ENCODE measurements at places on chromosomes 5 and 9.
A peak's percentile ranks its signal among the peaks of the same experiment; 100 is the strongest.

DNA sequence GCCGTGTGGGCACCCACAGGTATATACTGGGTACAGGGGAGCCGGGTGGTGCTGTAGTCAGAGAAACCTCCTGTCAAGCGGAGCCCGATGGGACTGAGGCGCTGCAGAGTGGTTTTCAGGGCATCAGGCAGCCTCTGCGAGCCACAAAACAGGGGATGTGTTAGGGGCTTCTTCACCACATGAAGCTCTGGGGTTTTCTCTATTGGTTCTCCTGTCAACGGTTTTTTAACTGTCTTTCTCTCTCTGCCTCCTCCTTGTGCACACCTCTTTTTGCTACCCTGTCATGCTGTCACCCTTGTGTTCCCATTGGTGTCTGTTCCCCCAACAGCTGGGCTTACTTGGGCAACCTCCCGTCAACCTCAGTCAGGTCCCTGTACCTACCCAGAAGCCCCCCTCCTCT lies 19.9 kb downstream of the RALGPS1 start:
- no peak for DNase-seq

DNA sequence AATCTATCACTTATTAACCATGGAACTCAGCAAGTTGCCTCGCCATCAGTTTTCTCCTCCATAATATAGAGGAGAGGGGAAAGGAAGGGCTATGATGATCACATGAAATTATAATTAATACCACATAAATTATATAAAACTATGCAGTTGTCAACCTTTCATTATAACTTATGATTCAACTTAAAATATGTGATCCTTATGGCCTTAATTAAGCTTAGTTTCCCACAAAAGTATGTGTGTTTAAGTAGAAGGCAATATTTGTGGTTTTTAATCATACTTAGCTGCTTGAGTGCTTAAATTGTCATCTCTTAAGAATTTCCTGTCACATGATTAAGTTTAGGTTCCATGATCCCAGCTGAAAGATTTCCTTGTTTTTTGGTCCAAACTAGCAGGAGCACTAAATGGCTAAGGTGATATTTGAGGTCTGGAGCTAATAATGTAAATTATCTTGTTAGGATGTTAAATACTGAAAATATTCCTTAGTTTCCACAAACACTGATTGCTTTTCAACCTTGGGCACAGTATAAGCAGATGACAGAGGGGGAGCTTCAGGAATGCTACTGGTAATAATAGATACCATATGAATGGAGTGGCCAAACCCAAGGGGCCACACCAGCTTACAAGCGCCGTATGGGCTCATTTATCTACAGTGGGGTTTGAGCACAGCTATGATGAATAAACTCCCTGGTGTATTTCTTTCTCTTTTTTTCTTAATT lies 26.4 kb upstream of the F2R start:
- no peak for DNase-seq

DNA sequence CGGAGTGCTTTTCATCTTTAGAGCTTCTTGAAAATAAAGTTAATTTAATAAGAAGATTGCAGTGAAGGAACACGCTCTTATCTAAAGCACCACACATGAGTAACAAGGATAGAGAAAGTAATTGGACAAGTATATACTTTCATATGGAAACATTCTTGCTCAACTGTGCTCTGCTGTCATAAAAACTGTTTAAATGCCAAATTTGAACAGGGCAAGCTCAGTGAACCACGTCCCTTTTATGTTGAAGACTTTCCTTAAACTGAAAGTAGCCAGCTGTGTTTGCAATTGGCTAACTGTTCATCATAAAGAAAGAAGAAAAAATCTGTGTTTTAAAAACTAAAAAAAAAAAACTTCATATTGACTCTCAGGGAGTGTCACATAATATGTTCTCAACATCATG lies 1610.7 kb upstream of the C9orf72 start:
- no peak for DNase-seq

GRCh38 chr9:21030389-21031035 lies 928 bp downstream of the HACD4 start:
- no peak for DNase-seq

GRCh38 chr5:21254161-21254560 lies 1266.2 kb upstream of the CDH18 start:
- DNase-seq: no peak

DNA sequence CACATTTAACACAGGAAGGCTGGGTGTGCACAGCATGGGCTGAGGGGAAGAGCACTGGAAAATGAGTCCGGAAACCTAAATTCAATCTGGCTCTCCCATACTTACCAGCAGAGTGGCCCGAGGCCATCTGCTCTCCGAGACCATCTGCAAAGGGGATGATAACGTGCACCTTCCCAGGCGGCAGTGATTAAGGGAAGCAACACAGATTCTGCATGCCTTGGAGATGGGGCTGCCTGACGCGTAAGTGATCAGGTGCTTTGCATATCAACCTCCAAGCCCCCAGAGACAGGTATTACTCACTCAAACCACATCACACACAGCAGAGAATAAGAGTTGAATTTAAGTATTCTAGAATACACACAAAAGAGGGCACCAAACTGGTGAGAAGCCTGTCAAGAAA lies 9.1 kb downstream of the EPB41L4B start:
- no peak for DNase-seq

DNA sequence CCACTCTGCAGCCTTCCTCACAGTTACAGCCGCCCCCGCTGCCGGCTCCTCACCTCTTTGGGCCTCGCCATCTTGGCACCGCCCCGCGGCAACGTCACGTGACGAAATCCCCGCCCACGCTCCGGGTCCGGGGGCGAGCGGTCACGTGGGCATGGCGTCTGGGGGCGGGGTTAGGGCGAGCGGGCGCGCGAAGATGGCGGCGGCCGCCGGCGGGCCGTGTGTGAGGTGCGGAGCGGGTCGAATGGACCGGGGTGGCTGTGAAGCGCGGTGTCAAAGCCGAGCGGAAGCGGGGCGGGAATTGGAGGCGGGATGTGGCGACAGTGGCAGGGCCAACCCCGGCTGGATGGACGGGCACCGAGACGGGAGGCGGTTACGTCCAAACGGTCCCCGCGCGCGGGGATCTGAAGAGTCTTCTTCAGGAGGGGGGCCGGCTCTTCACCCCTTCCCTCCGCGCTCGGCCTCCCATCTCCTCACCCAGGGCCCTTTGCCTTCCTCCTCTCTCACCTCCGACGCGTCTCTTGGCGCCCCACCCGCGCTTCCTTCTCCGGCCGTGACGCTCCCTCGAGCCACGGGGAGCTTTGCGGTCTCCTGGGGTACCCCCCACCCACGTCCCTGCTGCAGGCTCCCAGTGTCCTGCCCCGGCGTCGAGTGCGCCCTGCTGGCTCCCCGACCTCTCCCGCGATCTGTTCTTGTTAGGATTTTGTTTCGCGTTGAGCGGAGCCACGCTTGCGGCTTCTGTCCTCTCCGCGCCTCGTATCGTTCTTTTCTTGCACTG lies at the start of the genes DOLK and NUP188:
TSS of gene DOLK (minus strand) at position 77 of the 775 bp plus-strand sequence. CDS start 300 bp downstream, outside the sequence.
TSS of gene NUP188 (plus strand) at position 173 of the 775 bp plus-strand sequence. CDS start at position 194, 21 bp downstream.
- peak; percentile 100 for DNase-seq

DNA sequence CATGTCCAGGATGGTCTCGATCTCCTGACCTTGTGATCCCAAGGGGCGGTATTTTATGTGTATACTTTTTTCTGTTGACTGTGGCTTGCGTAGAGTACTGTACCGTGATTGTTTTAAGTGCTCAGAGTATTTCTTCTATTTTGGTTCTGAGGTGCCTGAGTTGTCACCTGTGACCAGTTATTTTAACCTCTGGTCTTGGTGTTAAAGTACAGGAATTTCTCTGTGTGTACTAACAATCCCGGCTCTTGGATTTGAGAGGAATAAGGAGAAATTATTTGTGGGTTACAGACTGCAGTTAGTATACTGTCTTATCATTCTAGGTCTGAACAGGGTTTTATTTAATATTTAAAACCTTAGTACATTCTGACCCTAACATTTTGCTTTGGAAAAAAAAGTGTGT lies 2.0 kb downstream of the ANKHD1 start:
- no peak for DNase-seq

DNA sequence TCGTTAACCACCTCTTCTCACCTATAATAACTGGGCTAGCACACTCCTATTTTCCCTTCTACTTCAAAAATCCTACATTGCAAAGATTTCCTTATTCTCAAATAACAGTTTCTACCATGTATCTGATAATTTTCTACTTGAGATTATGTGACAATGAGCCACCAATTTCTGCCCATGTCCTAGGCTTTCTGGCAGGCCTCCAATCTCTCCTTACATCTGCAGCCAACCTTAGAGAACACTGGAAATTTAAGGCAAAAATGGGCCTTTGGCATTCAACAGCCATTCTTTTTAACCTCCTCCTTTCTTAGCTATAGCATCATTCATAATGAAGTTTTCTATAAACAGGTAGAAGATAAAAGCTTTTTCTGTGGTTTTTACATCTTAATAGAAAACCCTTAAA lies 225.1 kb downstream of the ARRDC3 start:
- DNase-seq: no peak

GRCh38 chr9:117097761-117098160 lies 317.1 kb downstream of the ASTN2 start:
- no peak for DNase-seq
